ENCODE measurements at places on chromosomes 6 and 20.

DNA sequence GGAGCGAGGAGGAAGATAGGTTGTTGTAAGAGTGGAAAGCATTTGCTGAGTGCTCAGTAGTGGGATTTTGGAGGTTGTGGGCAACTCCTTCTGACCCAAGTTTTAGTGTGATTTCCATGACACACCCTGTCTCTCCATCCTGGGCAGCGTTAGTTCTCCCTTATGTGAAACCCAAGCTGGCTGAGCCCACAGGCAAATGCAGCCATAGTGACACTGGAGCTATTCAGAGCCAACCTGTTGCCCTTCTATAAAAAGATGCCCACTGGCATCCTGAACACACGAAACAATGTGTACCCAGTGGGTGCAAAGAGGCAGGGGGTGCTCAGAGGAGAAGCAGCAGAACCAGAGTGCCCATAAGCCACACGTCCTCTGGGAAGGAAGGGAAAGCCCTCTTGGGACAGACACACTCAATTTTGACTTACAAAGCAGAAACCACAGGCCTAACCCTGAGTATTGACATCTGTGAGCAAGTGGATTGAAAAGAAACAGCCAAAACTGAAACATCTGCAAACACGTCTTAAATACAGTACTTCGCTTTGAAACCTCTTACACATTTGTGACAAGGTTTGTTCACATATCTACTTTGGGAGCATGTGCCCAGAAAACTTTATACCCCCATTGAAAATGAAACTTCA, 54.6 kb downstream of the BPIFB1 start:
- H3K4me1 ChIP-seq = no peaks in the 10 kb centered on the region
- DNase-seq = no peak
- H3K36me3 ChIP-seq = no peaks in the 10 kb centered on the region
- no peaks in the 10 kb centered on the region for H3K27me3 ChIP-seq

DNA sequence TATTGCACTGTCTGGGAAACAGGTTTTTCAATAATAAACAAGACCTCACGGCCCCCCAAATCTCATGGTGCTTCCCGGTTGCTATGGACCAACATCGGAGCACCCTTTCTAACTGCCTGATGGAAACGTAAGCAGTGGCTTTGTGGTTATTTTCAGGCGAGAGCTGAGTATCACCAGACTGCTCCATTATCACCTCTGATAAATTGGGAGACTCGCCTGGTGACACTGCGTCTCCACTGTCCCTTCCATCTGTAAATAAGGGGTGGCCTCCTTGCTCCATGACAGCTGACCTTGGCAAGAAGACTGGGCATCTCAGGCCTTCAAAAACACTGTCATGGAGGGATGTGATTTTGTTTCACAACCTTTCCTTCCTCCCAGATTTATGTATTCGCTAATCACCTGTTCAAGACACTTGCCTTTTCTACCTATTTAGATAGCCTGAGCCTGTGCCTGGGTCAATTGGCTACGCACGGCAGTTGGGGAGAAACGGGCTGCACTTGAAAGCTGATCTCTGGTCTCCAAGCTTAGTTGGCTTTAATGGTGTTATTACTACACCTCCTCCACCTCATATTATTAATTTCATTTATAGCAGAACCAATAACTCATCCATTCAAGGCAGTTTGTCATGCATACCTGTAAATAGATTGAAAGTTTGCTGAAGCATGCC, 17.7 kb upstream of the CDH4 start:
- no peak overlapping the region for H3K27ac ChIP-seq
- no peak overlapping the region for H3K4me3 ChIP-seq
- H3K27me3 ChIP-seq = no peaks in the 10 kb centered on the region
- no peaks in the 10 kb centered on the region for H3K4me1 ChIP-seq
- no peak for DNase-seq
- H3K36me3 ChIP-seq = no peaks in the 10 kb centered on the region

DNA sequence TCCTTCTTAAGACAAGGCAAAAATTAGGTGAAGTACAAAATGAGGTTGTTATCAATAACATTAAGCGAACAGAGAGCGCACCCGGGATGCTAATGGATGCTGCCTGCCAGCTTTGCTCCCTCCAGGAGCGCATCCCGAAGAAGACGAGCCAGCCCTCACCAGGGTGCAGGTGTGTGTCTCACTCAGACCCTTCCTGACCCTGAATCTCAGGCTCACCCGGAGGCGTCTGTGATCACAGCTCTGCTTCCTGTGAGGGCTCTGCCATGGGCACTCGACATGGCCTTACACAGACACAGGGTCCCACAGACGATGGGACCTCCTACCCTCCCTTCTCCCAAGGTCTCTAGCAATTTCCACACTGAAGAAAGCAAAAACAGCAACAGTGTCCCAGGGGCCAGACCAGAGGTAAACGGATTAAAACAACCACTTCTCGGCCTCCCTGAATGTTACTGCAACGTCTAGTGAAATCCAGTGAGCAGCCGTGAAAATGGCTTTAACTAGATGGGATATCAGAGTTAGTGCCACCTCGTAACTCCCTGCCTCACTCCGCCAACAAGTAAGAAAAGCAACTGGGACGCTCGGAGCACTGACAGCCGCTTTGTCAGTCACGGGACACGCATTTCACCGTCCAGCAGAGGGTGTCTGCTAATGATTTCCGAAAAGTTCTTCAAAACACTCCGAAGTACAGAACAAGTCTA, 11.7 kb downstream of the ZBTB46 start:
- no peaks in the 10 kb centered on the region for H3K27me3 ChIP-seq
- no peaks in the 10 kb centered on the region for H3K4me1 ChIP-seq
- H3K4me3 ChIP-seq = no peak overlapping the region
- no peak overlapping the region for H3K27ac ChIP-seq

DNA sequence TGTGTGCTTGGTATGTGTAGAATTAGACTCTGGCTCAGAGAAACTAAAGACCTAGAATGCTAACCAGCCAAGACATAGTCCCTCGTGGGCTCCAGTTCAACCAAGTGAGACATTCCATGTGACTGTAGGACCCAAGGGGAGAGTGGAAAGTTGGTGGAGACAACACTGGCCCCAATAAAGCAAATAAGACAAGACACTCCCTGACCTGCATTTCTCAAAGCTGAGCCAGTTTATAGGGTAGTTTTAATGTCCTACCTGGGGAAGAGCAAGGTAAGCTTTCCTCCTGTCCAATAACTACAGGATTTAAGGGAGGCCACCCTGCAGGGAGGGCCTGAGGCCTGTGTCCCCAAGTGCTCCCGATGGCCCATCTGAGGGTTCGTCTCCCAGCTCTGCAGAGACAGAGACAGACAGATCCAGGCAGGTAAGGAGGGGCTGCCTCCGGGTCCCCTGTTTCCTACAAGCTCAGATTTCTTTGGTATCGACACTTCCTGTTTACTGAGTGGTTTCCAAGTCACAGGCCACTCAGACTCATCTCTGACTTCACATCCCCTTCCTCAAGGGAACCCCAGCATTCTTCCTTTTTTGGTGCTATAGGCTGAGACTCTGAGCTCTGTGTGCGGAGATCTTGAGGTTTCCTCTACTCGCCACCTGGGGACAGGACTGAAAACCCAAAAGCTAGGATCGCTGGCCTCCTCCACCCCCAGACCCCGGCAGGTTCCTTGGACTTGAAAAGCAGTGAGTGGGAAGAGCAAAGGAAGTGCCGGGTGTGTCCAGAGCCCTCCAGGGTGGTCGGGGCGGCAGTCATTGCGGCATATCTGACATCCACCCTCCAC, 92.4 kb downstream of the PRND start:
- no peak overlapping the region for H3K4me3 ChIP-seq
- no peak overlapping the region for H3K27ac ChIP-seq
- H3K27me3 ChIP-seq = no peaks in the 10 kb centered on the region
- DNase-seq = no peak

Data from trophoblast cell (in vitro differentiated cells and primary cell).